CD4-positive, alpha-beta T cell treated with Interleukin-10 for 1 hour (primary cell): ENCODE measurements at places on chromosomes 13 and 19.
A peak's percentile ranks its signal among the peaks of the same experiment; 100 is the strongest.

- DNase-seq = no peak
Measured at GRCh38 chr19:33905937-33906577, 109.4 kb downstream of the KCTD15 start.

DNA sequence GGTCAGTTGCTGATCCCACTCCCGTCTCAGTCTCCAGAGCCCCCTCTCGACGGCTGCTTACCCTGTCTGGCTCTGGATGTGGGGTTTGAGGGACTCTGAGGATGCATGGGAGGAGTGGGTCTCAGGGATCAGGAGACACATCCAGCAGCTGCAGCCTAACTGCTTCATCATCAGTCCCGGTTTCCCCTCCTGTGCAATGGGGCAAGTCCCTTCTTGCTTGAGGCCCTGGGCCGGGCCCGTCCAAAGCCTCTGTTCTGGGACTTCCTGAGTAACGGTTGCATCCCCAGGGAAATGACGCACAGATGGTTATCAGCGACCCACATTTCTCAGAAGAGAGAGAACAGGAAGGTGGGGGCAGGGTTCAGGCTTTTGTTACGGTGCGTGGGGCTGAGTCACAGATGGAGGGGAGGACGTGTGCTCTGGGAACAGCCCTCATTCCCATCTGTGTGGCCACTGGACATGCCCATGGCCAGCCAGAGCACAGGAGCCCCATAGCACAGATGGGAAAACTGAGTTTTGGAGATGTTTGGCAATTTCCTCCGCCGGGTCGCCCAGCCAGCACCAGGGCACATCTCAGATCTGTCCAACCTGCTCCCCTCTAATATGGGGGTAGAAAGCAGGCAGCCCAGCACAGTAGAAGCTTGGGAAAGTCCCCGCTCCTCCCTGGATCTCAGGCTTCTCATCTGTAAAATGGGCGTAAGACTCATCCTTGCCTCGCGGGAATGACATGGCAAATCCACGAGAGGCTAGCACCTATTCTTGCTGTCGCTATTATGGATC, 19.3 kb downstream of the GNA15 start:
- DNase-seq = peak; percentile 90

DNA sequence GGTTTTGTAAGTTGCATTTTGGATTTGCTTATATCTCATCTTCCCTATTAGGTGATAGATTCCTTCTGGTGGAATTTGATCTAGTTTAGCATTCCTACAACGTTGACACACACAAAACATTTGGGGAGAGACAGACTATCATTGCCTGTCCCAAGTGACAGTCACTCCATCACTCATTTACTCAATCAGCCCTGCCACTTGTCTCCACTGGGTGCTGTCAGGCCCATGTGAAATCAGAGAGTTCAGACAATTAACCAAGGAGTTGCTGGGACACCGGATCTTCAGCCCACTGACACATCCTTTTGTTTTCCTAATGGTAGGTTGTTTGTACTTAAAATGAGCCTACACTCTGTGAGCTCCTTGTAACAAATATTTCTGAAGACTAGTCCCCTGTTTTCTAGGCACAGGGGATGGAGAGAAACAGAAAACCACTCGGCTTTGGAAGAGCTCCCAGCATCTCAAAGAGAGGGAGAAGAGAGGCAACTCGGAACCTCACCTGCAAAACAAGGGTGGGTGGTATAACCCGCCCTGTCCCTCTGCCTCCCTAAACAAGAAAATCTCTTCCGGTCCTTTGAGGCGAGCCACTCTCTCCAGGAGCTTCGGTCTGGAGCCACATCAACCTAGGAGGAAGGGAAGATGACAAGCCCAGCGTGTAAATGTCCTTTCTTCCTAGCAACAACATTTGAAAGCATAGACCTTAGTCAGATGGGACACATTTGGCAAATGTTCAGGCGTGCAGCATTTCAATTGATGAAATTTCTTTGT, 440.9 kb upstream of the KLF12 start:
- DNase-seq = no peak

DNA sequence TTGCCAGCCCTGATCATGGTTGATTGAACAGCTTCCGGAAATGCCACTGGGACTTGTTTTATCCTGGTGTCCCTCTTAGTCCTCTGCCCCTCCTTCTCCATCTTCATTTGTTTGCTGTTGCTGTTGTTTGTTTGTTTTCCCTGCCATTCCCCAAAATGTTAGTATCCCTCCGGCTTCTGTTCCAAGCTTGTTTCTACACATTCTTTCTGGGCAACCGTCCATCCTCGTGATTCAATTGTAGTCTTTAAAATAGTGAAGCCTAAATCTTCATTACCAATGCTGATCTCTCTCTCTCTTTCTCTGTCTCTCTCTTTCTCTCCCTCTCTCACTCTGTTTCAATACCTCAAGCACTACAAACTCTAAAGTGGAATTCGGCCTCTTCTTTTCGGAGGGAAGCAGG, 649.3 kb upstream of the ARGLU1 start:
- DNase-seq = no peak

GRCh38 chr19:55641426-55642152, 787 bp downstream of the ZNF580 start:
- peak; percentile 49 for DNase-seq

DNA sequence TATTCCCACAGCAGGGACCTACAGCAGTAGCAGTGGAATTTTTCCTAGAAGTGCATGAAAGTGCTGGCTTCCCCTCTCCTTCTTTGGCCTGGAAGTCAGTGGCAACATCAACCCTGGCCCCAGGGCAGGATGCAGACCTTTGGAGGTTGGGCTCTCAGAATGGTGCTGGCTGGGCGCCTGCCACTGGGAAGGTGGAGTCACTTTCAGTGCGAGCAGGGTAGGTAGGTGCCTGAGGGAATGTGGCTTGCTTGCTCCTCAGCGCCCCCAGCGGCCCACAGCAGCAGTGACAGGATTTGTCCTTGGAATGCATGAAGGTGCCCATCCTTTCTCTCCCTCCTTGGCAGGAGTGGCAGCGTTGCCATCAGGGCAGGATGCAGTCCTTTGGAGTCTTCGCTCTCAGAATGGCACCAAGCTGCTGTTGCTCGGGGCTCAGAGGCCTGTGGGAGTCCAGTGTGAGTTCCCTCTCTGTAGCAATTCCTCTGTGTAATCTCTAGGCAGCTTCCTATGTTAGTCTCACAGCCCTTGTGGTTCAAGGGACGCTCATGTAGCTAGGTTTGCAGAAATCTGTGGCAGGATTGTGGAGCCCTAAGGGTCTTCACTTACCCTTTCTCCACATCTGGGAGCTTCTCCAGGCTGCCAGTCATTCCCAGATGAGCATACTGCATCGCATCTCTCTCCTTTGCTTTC, 354.4 kb upstream of the DACH1 start:
- DNase-seq = no peak

DNA sequence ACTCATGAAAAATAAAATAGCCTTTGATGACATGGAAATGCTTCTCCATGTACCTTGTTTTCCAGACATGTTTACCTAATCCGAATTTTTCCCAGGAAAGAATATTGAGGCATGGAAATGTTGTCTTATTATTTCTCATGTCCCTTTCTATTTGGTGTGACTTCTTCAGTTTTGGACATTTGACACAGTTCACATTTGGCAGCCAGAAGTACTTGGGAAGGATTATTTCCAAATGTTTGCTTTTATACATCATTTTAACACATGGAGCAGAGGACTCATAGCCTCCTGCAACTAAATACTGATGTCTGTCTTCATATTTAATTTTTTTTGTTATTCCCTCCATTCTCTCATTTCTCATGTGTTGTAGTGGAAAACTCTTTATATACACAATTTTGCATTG, 94.3 kb downstream of the POSTN start:
- no peak for DNase-seq
